ENCODE measurements at places on chromosomes 3 and 15.

GRCh38 chr3:18111796-18112232, 313.3 kb downstream of the SATB1 start:
- DNase-seq, result no peak

- DNase-seq, result no peak
Observed at GRCh38 chr15:80072285-80072994, 13.0 kb downstream of the ZFAND6 start.

GRCh38 chr3:170056710-170057454, 19.1 kb downstream of the GPR160 start:
- DNase-seq, result no peak

- no peak for DNase-seq
Observed at GRCh38 chr15:77426377-77426776, 5.7 kb downstream of the HMG20A start.

DNA sequence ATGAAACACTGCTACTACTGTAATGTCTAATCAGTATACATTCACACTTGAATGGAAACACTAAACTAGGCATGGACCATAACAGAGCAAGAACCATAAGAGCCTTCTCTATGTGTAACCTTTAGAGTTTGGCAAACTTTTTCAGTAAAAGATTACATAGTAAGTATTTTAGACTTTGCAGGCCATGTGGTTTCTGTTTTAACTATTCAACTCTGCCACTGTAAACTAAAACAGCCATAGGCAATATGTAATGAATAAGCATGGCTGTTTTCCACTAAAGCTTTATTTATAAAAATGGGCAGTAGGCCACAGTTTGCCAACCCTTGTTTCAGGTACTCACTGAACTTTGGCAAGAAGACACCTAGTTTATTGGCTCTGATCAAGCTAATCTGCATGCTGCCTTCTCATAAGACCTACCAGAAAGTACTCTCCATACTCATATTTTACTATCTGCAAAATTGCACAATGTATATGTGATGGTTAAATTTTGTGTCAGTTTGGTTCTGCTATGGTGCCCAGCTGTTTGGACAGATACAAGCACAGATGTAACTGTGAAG, 46.0 kb downstream of the UACA start:
- DNase-seq, result no peak

- DNase-seq, result no peak
Observed at GRCh38 chr3:9207116-9207763, 42.2 kb downstream of the SRGAP3 start.

GRCh38 chr15:68445351-68445750, 13.4 kb upstream of the ITGA11 start:
- DNase-seq, result no peak

Data from substantia nigra (tissue), 51 donors.